T-cell (primary cell): ENCODE measurements at places on chromosomes 11 and 22.

DNA sequence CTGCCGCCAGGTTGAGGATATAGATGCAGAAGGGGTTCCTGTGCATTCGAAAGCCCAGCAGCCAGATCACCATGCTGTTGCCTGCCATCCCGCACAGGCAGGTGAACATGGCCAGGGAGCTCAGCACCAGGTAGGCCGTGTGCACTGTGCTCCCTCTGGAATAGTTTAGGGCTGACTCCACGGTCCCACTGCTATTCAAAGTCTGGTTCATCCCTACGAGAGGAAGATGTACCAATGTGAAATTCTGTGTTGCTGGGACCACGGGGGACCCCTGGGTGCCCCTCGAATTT is at the start of gene MRGPRD:
TSS of gene MRGPRD (minus strand) at position 211 of the 290 bp plus-strand sequence. CDS start at position 211, 0 bp downstream.
- no peak for DNase-seq

DNA sequence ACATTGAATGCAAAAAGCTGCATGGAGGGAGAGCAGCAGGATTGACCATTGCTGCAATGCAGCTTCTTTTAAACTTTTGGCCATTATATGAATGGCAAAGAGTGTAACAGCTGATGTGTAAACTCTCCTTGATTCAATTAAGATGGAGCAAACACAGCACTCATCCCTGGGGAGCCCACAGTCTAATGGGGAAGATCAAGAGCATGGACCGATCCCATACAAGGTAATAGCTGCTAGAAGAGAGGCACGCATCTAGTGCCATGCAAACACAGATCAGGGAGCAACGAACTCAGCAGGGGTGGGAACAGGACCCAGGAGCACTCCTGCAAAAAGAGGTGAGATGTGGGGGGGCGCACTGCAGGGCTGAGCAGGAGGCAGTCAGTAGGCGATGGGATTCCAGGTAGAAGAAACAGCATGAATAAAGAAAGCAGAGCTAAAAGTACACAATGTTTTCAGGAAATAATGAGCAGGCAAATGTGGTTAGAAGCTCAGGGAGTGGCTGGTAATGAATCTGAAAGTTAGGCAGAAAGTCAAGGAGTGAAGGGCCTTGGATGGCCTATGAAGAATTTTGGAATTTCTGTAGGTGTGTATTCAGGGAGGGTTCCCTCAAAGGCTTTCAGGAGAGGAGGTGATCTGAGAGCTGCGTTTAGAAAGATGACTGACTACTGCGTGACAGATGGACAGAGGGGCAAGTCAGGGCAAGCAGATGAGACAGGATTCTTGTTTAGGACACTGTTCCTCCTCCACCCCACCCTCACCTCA is 17.2 kb upstream of the BMAL1 start:
- no peak for DNase-seq

DNA sequence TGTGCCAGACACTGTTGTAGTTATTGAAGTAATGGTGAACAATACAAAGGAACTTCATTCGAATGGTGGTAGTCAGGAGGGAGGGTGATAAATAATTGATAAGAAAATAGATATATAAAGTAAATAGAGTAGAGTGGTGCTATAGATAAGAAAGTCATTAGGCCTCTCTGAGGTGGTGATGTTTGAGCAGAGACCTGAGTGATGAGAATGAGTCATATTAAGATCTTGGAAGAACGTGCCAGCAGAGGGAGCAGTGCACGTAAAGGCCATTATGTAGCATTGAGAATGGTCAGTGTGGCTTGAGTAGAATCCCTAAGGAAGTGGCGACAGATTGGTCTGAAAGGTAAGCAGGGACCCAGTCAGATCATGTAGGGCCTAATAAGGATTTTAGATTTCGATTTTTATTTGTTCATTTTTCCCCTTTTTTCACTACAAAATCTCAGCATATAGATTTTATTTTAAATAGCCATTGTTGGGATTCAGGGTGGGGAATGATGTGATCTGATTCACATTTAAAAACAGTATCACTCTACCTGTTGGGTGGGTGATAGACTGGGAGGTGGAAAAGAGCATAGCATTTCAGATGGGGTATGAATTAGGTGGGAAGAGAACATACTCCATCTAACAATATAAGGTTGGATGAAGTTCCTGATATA is 44.7 kb downstream of the CCDC90B start:
- no peak for DNase-seq

DNA sequence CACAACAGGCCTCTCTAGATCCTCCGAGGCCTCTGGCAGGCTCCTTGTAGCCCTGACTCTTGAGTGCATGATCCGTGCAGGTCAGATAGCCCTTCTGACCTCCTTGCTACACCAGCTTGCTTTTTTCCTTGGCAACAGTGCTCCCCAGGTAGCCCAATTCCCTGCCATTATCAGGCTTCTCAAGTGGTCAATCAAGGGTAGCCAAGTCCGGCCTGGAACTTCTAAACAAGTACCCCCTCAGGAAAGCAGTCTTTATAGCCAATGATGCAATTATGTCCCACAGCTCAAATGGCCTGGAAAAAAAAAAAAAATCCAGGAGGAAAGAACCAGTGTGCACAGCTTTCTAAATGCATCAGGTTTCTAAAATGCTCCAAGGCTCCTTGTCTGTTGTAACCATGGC is 59.8 kb downstream of the TENM4 start:
- no peak for DNase-seq

GRCh38 chr11:47620836-47621378 is 21.5 kb downstream of the MTCH2 start:
- DNase-seq = no peak

- no peak for DNase-seq
These were observed 98.7 kb downstream of the IGLL1 start for GRCh38 chr22:23481369-23481768.

DNA sequence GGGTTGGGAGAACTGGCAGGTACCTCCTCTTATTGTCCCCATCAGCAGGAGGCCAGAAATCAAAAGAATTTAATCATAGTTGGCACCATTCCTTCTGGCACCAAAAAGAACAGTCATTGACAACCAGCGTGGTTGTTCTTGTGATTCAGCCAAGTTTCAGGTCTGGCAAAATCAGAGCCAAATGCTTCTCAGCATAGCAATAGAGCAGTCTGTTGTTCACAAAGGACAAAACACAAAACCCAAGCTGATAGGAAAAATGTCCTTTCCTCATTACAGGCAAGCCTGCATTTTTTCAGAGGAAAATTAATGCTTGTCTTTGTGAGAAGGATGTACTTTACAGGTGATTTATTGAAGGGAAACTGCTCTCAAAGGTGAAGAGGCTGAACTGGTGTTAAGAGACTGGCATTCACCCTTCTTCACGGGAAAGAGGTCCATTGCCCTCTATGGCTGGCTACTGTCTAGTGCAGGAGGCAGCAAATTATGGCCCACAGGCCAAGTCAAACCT is 241.8 kb upstream of the ARHGAP42 start:
- DNase-seq = no peak

- DNase-seq = no peak
These were observed 32.9 kb downstream of the PPIL2 start for GRCh38 chr22:21698430-21699329.

DNA sequence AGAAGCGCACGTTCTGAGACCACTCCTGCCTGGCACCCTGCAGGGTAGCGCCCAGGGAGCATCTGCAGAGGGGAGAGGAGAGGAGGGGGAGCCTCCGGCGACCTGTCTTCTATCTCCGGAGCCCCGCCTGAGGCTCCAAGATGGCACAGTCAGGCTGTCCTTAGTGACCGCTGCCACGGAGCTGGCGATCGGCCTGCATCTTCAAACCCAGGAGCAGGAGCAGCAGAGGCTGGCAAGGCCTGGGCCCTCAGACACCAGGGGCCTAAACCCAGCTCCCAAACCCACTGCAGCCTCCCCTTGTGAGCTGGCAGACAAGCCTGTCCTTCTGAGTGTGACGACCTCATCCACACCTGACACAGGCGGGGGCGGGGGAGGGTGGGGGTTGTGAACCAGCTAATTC is 34.9 kb downstream of the TOLLIP start:
- no peak for DNase-seq

GRCh38 chr11:35525501-35526175 is at the start of gene PAMR1:
Gene PAMR1 (minus strand): TSS chr11:35525616. CDS start chr11:35525585, 31 bp downstream.
- DNase-seq = no peak

DNA sequence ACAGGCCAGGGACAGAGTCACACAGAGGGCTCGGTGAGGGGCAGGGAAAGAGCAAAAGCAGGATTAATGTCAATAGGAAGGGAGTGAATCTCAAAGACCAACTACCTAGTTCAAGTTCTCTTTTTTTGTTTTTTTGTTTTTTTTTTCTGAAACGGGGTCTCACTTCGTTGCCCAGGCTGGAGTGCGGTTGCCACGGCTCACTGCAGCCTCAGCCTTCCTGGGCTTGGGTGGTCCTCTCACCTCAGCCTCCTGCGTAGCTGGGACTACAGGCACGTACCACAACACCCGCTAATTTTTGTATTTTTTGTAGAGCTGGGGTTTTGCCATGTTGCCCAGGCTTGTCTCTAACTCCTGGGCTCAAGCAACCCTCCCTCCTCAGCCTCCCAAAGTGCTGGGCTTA is 9.7 kb upstream of the BCL9L start:
- no peak for DNase-seq

DNA sequence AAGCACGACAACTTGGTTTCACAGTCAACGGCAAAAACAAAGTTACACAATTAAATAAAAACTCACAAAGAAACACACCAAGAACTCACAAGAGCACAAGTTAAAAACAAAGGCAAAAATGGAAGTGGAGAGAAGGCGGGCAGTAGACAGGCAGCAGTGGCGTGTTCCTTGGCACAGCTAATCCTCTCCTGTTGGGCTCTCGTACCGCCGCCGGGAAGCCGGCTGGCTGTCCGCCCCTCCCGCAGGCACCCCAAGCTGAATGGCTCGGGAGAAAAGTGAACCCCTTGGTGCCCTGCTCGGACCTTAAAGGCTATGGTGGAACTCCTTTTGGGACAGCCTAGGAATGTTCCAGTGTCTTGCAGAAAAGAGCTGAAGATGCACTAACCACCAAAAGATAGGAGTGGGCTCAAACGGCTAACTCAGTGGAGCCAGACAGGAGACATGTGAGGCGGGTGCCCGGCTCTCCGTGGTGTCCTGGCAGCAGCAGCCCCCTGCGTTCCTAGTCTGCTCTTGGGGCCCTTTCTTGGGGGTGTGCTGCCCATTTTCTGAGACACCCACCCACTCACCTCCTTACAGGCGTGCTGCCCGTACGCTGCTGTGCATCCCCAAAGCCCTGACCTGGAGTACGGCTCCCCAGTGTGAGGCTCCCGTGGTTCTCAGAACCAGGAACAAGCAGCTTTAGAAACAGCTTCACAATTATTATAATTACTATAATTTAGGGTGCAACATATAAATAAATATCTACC is 86.1 kb upstream of the BID start:
- no peak for DNase-seq

DNA sequence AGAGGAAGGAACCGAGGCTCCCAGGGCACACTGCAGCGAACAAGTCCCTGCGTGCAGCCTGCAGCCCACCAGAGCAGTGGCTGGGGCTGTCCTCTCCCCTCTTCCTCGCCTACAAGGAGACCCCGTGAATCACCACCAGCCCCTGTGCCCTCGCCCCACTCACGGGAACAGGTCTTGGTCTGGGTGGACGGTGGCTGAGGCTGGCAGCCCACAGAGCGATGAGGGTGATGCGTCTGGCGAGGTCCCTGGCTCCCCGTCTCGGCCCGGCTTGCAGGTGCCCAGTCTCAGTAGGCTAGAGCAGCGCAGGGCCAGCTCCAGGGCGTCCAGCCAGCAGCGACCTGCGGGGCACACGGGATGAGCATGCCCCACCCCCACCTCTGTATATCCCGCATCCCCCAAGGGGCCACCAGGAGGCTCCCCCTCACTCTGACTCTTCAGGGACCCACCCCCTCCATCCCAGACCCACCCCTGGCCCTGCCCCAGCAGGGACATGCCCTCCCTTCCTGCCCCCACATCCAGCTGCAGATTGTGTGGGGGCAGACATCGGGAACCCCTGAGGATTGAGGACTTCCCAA is 50.5 kb upstream of the CARS1 start:
- DNase-seq = no peak

GRCh38 chr11:131940126-131940525 is 569.7 kb downstream of the NTM start:
- DNase-seq = no peak

DNA sequence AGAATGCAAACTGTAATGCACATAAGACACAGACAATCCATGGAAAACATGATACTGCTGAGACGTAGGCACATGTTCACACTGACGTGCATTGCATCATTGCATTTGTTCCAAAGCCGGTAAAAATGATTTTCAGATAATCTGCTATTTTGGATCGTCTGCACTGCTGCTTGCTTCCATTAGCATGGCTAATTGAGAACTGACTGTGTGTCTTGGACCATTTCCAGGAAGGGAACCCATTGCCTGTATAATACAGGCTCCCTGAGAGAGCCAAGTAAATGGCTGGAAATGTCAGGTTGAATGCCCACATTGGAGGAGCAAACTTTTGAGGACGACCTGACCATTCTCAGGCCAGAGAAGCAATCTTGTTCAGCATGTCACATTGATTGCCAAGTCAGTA is 304.8 kb downstream of the ST3GAL4 start:
- DNase-seq = no peak

- no peak for DNase-seq
These were observed 1.5 kb upstream of the DEPDC5 start for GRCh38 chr22:31752096-31752847.

- DNase-seq = no peak
These were observed 30.6 kb upstream of the ROBO3 start for GRCh38 chr11:124834526-124835180.

- no peak for DNase-seq
These were observed 11.7 kb downstream of the EIF4G2 start for GRCh38 chr11:10797001-10797400.

- no peak for DNase-seq
These were observed 13.7 kb downstream of the ARHGEF17 start for GRCh38 chr11:73321604-73322381.

DNA sequence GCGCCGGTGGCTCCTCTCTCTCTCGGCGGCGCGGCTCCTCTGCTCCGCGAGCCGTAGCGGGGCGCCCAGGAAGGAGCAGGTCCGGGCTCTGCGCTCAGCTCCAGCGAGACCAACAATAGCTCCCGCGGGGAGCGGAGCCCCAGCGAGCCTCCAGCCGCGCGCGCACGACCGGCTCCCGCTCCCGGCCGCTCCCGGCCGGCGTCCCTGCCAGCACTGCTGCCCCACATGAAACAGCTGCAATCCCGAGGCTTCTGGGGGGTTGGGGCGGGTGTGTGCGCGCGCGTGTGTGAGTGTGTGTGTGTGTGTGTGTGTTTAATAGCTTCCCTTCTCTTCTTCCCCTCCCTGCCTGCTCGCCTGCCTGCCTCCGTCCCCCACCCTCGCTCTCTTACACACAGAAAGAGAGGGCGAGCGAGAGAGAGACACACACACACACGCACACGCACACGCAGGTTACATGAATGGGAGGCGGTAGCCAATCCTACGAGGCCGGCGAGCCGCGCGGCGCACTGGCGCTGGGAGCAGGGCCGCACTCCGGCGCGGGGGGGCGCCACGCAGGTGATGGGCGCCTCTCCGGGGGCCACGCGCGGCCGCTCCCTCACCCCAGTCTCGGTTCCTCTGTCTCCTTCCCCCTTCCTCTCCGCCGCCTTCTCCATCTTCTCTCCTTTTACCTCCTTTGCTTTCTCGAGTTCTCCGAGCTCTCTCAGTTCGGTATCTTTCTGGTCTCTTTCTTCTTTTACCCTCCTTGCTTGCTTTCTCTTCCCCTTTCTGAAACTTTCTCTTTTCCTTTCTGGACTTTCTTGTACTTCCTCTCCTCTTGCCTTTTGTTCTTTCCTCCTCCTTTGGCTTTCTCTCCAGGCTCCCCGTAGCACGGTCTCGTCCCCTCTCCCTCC is at the start of gene TENM4:
TSS of gene TENM4 (minus strand) at position 460 of the 890 bp plus-strand sequence. CDS start 371,086 bp downstream, outside the sequence.
- DNase-seq = no peak
